Activated CD8-positive, alpha-beta memory T cell treated with anti-CD3 and anti-CD28 coated beads, Interleukin-2, amount 50 U/mL, for 48 hours (primary cell): ENCODE measurements at places on chromosomes 7 and 10.

GRCh38 chr7:47619806-47620205 lies 37.9 kb upstream of the TNS3 start:
- DNase-seq = no peak

DNA sequence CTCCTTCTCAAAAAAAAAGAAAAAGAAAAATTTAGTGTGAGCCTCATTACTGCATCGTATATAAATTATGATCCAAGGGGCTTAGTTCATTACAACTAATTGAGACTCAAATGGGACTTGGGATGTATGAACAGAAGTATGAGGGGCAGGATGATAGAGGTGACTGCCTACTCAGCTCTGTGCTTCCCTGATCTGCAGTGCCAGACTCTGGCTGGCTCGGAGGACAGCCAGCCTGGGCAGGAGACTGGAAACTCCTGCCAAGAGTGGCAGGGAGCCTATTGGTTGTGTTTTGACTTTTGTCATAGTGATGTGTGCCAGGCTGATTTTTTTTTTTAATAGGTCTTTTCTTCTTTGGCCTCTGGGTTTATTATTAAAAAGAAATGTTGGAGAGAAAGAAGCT lies 73.8 kb upstream of the GTF2IRD1 start:
- no peak for DNase-seq

- DNase-seq = no peak
These were observed 3.5 kb downstream of the SH2D4B start for GRCh38 chr10:80540981-80541750.

- DNase-seq = peak; percentile 42
These were observed 65.8 kb upstream of the ANTXRL start for GRCh38 chr10:46220872-46221538.

DNA sequence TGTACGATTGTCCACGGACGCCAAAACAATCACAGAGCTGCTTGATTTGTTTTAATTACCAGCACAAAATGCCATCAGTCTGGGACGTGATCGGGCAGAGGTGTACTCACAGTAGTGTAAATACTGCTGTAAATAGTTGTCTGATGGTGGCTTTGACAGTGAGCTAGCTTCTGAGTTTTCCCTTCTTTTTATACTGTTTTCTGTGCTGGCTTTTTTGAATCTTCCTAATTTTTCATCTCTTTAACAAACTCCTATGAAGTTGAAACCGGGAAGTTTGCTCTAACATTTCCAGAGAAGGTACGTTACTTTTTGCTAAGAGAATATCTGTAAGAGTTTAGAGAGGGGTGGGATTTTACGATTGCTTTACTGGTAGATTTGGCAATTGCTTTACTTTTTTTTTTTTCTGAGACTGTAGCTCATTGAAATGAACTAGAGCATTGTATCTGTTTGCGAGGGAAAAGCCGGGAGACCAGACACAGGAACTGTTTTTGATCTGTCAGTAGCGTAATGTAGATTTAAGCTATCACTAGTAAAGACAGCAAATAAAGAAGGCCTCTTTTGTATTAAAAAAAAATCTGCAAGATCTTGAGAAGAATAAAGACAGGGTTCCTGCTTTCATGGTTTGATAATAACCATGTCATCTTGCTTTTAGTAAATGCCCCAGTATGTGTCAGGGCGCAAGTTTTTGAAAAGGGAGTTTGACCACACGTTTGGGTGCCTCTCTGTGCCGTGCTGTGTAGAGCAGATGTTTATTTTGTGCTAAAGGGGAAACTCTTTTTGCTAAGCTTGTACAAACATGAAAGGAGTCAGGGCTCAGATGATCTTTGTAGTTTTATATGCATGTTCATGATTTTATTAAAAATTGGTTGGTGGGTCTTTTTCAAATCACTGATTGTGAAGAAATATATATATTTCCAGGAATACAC lies 712 bp downstream of the FOXP2 start:
- no peak for DNase-seq

GRCh38 chr7:37251222-37251621 lies 197.4 kb downstream of the ELMO1 start:
- DNase-seq = no peak

DNA sequence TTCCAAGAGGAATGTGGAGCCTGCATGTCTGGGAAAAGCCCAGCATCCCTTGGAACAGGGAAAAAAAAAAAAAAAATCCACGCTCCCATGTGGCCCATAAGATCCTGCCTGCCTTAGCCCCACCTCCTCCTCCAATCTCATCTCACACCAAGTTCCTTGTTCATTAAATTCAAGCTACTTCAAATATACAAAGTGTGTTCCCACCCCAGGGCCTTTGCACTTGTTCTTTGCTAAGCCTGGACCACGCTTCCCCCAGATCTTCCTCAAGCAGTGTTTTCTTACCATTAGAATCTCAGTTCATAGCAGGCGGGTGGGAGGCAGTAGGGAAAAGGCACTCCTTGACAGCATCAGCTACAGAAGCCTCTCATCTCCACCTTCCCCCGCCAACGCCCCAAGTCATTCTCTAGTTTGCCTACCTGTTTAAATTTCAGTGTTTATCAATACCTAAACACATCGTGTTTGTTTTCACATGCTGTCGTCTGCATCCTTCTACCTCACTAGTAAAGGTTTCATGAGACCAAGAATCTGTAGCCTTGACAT lies 262.8 kb downstream of the FGFR2 start:
- DNase-seq = no peak

DNA sequence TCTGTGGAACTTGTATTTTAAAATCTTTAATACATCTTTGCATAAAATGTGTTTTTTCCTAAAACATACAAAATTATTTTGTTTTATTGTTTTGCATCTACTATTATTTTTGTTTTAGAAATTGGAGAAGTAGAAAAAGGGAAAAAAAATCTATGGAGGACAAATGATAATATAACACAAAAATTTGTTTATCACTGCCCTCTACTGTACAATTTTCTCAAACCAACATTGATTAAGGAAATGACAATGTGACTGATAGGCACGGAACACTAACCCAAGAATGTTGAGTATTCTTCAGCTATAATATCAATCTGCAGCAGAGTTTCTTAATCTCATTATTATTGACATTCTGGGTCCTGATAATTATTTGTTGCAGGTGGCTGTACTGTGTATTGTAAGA lies 9.5 kb upstream of the ING3 start:
- no peak for DNase-seq

- DNase-seq = no peak
These were observed 105.5 kb downstream of the TES start for GRCh38 chr7:116315803-116316202.

- DNase-seq = no peak
These were observed 76.0 kb upstream of the PDGFA start for GRCh38 chr7:595621-596010.

DNA sequence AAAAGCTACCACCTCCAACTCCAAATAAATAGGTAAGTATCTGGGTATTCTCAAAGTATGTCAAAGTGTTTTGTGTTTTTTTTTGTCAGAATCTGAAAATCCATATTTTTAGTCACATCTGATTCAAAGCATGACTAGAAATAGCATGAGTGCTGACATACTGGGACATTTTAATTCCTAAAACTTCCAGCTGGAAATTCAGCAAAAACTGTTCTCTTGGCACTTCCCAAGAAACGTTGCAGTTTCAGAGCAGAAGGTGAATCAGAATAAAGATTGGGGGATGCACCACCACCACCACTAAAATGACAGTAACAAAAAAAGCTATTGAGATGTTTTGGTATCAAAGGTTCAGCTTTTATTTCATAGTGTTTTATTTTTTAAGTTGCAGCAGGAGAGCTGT lies 724.6 kb upstream of the CELF2 start:
- DNase-seq = no peak

- no peak for DNase-seq
These were observed 205.7 kb downstream of the LHFPL3 start for GRCh38 chr7:104534149-104534548.

DNA sequence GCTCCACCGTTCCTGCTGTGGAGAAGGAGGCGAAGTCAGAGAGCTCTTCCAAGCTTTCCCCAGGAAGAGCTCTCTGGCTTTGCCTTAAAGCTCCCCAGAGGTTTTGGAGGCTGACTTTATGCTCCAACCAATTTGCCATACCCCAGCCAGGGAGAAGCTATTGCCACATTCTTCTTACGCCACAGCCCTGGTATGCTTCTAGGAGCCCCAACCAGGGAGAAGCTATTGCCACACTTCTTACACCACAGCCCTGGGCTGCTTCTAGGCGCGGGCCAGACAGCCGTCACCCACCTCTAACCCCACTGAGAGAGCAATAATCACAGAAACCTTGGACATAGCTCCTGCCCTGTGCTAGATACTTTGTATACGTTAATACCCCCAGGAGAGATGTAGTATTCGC lies 951 bp downstream of the ELOVL3 start:
- DNase-seq = no peak

DNA sequence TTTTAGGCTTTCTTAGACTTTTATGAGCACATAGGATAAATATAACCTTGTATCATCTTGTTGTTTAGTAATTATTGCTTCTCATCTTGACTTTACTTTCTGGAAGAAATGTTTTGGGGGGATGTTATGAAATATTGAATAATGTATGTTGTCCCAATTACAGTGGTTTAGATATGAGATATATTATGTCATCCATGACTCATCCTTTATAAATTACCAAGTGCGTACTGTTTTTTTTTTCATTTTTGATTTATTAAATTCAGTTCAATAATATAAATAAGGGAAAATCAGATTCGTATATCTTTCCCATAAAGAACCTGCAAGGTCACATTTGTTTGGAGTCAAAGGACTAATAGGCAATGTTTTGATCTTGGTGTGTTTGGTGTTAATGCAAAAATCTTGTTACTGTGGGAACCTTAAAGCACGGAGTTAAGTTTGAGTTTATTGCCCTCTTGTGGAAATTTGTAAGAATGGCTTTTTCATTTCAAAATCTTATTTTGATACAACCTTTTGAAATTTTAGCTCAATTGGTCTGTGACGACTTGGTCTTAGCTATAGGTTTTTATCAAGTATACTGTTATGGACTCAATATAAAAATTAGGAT lies 108.6 kb downstream of the SRI start:
- no peak for DNase-seq

DNA sequence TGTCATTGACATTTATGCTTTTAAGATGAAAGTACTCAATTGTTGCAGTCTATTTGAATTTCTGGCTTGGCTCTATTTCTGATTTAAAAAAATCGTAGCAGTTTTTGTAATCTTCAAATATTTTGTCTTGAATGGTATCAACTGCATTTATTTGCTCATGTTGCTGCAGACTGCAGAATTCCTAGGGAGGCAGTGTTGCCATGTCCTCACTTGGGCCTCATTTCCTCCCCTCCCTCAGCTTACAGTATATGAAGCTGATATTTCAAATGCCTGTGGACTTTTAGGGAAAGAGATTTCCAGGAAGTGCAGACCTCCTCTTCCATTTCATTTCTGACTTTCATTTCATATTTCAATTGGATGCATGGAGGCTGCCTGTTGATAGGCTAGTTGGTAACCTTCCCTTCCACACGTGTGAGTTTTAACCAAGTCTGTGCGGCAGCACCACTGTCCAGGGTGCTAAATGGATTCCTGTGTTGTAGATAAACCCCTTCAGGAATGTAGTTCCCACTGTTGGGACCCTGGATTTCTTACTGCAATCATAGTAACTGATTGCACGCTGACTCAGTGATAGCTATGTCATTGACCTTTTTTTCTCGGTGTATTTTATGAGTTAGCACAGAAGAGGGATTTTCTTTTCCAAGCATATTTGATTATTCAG lies 17.5 kb downstream of the VPS50 start:
- no peak for DNase-seq

- DNase-seq = no peak
These were observed 22.0 kb upstream of the GSAP start for GRCh38 chr7:77438131-77438530.

- no peak for DNase-seq
These were observed 32.5 kb downstream of the FZD9 start for GRCh38 chr7:73466112-73466511.

GRCh38 chr7:111410899-111411298 lies 151.4 kb downstream of the IMMP2L start:
- DNase-seq = no peak

DNA sequence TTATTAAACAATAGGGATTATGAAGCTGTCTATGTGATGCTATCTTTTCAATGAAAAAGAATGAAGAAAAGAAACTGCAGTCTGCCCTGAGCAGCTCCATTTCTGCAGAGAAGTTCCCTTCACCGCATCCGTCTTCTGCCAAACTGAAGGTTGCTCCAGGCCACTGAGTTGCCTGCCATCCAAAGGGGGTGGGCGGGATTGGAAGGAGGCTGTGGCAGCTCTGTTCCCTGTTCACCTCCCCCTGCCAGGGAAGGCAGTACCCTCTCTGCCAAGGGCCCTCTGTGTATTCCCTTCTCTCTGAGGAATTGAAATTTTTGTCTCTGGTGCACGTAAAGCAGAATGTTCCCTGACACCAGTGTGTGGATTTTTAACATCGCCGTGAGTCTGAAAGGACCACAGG lies 243.1 kb upstream of the GHITM start:
- DNase-seq = no peak

DNA sequence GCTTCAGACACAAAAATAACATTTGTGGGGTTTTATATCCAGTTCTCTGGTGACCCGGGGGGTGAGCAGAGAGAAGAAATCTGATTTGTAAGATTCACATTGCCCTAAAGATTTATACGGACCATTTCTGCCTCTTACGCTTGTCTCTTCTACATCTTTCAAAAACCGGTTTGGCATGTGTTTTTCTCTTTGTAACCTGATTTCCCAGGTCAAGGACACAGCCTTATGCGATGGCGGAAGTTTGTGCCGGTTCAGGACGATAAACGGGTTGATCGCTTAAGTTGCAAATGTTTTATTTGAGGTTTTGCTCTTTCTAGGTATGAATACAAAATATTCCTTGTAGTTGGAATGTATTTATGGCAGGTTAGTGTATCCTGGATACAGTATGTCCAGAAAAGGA lies 61.6 kb upstream of the SH2B2 start:
- no peak for DNase-seq

DNA sequence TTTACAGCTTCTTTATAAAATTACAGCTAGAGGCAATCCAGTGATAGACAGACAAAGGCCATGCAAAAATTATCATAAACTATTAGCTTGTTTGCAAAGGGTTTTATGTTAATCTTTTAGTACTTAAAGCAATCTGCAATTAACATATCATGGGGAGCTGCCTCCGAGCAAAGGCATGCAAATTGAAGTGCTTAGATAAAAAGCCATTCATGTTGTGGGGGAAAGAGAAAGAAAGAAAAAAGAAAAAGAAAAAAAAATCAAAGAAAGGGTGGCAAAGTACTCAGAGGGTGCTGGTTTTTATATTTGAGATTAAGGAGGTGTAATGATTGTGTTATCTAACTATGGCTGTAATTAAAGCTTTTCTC lies 799.5 kb downstream of the LRMDA start:
- DNase-seq = no peak

DNA sequence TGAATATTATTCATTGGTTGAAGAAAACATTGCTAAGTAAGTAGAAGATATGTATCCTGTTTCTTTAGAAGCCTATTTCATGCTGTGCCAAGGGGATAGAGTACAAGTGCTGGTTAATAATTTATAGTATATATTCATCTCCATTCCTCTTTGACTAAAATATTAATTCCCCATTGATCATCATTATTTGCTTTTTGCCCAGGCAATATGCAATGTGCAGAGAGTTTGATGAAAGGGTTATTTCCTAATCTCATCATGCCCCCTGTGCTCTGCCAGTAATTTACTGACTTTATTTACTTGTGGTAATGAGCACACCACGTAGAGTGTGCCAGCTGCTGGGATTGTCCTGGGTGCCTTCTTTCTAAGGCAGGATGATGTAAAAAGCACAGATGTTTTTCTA lies 180.9 kb downstream of the REEP3 start:
- no peak for DNase-seq
